ENCODE measurements at places on chromosomes 12 and 14.

- DNase-seq: no peak
Measured at GRCh38 chr12:20280515-20280914, 87.8 kb upstream of the PDE3A start.

- no peak for DNase-seq
Measured at GRCh38 chr12:109621211-109621694, 47.7 kb downstream of the MVK start.

- no peak for DNase-seq
Measured at GRCh38 chr14:67673451-67673850, 981 bp downstream of the VTI1B start.

GRCh38 chr14:54023027-54023426, 66.4 kb upstream of the BMP4 start:
- no peak for DNase-seq

- no peak for DNase-seq
Measured at GRCh38 chr12:81329085-81329484, 251.2 kb downstream of the ACSS3 start.

- no peak for DNase-seq
Measured at GRCh38 chr12:31300341-31300740, 25.6 kb downstream of the SINHCAF start.

Data from effector memory CD8-positive, alpha-beta T cell (primary cell).